Left lung (tissue), 14 donors: ENCODE measurements at places on chromosomes 1 and 21.

DNA sequence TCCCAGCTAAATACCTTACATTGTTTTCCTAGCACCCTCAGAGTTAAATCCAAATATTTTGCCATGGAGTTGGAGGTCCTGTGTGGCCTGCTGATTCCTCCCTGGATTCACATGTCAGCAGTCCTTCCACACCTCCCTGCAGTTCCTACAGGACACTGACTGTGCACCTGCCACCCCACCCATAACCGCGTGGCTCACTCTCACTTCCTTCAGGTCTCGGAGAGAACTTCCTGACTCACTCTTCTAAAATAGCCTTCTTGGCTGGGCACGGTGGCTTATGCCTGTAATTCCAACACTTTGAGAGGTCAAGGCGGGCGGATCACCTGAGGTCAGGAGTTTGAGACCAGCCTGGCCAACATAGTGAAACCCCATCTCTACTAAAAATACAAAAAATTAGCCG lies 8.4 kb upstream of the CAMTA1 start:
- no peak for DNase-seq

- no peak for DNase-seq
Measured at GRCh38 chr1:41161846-41162245, 80.3 kb downstream of the SCMH1 start.

- DNase-seq = no peak
Measured at GRCh38 chr1:116769561-116769977, 15.3 kb downstream of the CD2 start.

- no peak for DNase-seq
Measured at GRCh38 chr1:28926629-28927265, 12.4 kb downstream of the EPB41 start.

DNA sequence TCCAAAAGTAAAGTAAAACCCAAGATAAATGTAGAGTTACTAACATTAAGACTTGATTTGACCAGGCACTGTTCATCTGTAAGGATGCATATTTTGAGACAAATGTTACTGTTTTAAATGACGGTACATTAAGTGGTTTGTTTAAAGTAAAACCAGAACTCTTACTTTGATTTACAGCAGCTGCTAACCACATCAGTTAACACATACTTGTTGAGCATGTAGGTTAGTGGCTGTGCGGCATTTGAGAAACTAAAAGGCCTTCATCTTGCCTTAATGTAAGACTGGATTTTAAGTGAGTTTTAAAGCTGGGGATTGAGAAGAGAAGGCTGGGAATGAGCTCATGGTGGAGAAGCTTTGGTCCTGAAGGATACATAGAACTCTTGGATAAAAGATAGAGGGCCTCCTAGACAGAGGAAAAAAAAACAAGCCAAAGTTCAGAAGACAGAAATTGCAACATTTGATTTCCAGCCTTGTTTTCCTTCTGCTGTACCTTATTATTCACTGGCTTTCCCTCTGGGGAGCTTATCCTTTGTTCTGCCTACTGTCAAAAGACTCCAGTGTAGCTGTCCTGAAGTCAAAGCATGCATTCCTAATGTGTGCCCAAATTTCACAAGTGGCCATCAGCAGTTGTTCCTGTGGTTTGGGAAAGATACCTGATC lies 66.6 kb downstream of the MTR start:
- DNase-seq = no peak

- no peak for DNase-seq
Measured at GRCh38 chr1:33524586-33524985, 52.1 kb downstream of the ZSCAN20 start.

DNA sequence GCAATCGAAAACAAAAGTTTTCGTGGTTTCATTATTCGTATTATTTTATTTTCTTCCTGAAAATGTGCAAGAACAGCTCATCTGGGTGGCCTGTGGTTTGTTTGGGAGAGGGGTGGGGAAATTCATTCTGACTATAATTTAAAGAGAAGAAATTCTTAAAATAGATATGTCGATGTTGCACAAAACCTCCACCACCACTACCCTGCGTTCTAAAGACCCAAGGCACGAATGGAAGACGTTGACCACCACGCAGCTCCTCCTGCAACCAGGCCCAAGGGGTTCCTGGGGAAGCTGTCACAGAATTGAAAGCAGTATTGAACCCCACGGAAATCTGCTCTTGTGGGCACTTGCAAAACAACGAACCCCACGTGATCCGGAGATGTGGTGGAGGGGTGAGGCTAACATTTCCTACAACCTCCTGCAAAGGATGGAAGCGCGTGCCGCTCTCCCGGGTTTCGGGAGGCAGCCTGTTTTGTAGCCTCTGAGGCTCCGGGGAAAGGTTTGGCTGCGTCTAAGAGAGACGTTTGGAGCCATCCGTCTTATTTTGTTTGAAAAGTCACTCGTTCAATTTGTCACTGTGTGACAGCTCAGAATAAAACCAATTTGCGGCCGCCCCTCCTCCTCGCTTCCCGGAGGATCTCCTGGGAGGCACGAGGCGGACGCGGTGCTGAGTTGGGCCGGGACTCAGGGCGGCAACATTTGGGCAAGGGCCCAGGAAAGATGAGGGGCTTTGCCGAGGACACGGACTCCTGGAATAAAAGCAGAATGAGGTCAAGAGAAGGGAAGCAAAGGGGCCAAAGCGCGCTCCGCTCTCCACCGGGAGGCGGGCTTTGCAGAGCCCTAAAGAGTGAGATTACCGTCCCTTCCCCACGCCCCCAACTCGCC lies 810 bp upstream of the HLX start:
- DNase-seq = no peak

- DNase-seq = no peak
Measured at GRCh38 chr1:205809942-205810345, 3.1 kb downstream of the SLC41A1 start.

DNA sequence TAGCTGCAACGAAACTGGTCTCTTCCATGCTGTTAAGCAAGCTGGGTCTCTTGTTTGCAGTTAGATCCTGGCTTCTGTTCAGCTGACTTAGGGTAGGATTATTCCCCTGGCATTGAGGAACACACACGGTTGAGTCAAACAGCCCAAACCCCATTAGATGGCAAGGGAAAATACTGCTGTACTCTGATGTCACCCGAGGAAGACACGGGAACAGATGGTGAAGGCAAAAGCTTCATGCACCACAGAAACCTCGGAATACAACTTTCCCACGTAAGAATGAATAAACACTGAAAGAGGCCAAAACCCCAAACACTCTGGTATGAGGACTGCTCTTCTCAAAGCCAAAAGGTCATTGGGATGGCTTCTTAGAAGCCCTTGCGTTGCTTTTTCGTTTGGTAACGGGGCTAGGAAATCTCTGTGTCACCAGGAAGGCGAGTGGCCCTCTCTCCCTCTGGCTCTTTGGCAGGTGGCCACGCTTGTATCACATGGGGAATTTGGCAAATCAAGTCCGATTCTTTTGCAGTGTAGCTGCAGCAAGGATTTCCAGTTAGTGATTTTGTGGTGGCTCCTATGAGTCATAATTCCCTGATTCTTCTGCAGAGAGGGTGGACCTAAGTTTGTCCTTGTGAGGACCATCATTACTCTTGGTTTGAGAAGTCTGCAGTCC lies 16.7 kb upstream of the LYST start:
- DNase-seq = peak; percentile 65

- DNase-seq = no peak
Measured at GRCh38 chr21:38319781-38320180, 63.0 kb downstream of the KCNJ15 start.

- no peak for DNase-seq
Measured at GRCh38 chr1:235270625-235271024, 57.4 kb downstream of the ARID4B start.
